NCI-H524 (cell line): ENCODE measurements at places on chromosomes 1 and 21.

DNA sequence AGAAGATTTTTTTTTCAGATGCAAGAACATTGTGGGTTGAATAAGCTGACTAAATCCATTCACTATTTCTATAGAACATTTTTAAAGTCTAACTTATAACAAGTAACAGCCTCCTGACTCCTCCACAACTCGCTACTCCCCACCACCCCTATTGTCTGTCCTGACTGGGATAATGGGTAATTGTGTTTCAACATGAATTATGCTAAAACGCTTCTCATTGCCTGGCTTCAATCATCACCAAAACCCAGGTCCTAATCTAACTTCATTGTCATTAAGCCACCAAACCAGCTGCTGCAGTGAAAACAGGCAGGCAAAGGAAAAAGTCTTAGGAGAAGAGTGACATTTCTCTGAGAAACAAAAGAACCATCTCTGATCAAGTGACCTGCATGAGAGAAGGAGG lies 30.0 kb downstream of the TNR start:
- no peak for DNase-seq

DNA sequence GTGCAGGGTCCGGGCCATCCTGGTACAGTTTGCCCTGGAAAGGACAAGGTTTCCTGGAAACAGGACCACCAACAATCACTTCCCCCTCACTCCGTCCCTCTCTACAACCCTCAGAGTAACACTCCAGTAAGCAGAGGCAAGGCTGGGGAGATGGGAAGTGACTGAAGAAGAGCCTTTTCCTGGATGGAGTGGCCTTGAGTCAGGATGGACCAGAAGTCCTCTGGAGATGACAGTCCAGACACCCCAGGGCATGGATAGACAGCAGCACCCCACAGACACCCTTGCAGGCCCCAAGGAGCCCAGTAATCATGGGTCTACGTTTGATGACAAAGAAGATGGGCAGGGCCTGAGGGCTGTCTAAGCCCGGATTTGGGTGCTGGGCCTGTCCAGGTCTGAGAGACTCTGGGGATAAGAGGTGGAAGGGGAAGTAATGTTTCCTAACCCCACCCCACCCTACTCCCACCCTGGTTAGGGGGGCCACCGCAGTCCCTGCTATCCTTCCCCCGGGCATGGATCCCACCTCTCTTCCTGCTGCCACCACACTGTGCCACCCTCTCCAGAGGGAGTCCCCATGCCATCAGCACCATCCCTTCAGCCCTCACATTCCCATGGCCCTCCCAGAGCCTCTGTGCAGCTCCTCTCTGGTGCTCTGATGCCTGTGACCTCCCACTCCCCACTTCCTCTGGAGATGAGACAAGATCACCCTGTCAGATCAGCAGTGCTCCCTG lies 7.2 kb upstream of the S100A8 start:
- no peak for DNase-seq

DNA sequence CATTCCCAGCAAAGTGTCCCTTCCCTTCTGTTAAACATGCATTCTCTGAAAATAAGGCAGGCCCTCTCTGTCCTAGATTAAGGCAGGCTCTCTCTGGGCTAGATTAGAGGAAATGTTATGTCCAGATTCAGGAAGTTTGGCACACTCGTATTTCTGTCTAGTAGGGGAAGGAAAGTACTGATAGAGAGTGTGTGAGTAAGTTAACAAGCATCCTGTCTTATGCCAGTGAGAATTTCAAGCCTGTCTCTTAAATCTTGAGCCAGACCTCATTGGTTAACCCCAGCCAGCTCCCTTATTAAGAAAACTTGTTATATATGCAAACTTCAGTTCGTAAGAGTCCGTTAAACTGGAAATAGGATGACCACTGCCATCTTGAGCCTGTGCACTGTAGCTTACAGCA lies 31.6 kb downstream of the IGSF5 start:
- no peak for DNase-seq

- no peak for DNase-seq
These were observed 156.9 kb downstream of the EDEM3 start for GRCh38 chr1:184597650-184598357.

DNA sequence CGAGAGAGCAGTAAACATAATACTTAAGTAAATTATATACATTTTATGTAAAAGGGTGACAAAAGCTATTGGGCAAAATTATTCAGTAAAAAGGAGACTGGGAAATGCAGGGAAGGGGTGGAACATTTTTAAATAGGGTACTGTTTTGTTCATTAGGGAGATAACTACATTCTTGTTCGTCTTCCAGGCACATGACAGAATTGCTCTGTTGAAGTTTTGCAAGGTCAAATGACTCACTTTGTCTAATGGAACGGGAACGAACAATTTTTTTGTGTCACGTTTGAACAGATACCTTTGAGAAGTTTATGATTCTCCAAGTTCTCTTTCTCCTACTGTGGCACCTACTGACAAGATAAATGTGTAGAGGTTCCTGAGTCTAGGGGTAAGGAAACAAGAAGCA lies 382.3 kb upstream of the ZRANB2 start:
- DNase-seq, result no peak

DNA sequence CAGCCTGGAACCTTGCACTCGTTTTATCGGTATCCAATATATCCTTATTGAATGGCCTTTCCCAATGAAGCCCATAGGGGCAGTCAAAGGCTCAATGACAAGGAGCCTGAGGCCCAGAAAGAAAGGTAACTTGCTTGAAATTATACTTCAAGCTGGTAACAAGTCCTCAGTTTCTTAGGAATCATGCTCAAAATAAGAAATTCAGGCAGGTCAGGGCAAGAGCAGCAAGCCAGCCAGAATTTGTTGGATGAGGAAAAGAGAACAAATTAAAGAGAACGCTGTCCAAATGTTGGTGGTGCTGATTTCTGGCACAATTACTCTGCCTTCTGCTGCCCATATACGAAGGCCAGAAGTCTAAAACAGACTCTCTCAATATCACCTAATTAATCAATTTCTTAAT lies 77.6 kb downstream of the DDX20 start:
- DNase-seq, result no peak

GRCh38 chr1:6603915-6604558 lies 1.4 kb upstream of the KLHL21 start:
- no peak for DNase-seq

DNA sequence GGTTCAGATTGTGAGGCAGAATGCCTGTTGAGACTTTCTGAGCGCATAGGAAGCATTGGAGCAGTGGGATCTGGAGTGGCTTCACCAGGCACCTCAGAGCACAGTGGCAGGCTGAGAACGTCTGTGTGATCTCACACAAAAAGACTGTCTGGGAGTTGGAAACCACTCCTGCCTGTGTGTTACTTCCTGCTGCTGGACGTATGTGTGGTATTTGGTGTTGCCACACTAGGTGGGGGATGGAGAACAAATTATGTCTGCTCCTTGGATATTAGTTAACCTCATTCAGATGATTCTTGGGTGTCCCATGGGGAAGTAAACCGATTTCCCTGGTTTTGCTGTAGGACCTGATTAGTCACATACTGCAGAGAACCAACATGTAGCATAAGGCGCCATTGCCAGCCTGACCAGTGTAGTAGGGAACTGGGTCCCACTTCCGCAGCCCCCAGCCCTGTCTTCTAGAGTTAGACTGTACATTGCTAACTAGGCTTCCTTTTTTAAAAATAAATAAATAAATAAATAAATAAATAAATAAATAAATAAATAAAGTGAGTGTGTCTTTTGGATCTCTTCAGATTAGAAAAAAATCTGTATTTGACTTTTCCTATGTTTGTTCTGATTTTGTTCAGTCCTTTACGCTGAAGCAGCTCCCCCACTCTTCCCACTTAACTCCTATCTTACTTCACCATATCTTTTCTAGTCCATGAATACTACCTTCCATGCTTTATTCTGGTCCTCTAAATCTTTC lies 26.9 kb downstream of the UCK2 start:
- DNase-seq, result no peak

GRCh38 chr1:3869751-3870301 lies 12.6 kb downstream of the DFFB start:
- no peak for DNase-seq

GRCh38 chr1:160429702-160430535 lies 29.6 kb downstream of the VANGL2 start:
- no peak for DNase-seq

DNA sequence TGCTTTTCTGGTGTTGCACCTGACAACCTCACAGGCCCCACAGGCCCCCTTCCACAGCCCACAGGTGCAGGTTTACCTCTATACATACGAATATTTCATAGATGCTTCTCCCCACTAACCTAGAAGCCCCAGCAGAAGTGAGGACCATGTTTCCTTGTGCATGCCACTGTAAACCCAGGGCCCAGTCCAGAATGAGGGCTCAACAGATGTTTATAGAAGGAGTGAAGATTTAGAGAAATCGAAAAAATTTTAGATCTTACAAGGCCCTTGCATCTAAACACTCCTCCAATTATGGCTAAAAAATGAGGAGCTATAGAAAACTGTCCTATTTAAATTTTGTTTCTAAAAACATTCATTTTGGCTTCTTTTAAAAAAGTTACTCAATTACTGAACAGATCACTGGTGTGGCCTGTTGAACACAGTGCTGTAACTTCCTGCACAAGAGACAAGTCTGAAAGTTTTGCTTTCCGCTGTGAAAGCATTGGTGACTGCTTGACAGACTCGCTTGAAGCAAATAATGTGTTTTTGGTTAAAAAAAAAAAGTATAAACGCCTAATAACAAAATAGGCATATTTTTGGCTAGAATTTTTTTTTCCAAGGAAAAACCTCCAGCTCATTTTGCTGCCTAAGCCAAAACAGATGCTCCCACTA lies 1.2 kb downstream of the ABCB10 start:
- no peak for DNase-seq

DNA sequence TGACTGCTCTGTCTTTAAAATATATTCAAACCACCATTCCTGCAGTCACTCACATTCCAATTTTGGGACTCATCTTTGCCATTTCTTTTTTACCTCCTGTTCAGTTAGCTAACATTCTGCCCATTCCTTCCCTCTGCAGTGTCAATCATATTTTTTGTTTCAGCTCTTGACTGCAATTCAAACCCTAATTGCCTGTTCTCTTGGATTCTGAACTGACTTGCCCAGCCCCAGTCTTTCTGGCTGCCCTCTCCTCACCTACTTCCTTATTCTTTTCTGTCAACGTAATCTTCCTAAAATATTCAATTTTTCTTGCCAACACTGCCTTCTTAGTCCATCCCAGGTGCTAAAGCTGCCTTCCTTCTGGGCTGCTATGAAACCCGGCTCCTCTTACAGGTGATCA lies 6.1 kb downstream of the PRDM2 start:
- no peak for DNase-seq

DNA sequence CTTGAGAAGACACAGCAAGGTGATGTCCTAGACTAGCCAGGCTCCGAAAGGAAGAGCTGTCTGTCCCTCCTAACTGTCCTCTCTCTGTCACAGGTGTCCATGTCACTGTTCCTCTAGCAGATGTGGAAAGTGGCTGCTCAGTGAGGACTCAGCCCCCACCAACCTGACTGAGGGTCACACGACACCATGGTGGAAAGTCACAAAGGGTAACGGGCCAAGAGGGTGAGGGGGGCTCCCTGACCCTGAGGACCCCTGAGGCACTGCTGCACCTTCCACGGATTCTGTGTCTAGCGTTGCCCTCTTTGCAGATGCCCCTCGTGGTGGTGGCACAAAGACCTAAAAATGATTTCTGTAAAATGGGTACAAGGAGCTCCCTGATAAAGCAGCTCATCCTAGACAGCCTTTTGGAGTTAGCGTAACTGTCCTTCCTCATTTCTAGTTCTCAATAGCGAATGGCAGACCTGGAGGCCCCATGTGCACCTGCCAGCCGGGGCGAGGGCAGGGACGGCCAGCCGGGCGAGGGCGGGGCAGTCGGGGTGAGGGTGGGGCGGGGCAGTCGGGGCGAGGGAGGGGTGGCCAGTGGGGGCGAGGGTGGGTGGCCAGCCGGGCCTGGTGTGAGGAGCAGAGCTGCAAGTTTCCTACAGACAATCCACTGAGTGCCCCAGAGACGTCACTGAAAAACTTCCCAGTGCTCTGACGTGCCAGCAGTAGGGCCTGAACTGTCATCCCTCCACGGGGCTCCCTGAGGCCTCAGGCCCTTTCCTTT lies 23.4 kb downstream of the POFUT2 start:
- no peak for DNase-seq

- no peak for DNase-seq
These were observed 52.0 kb upstream of the LYPLAL1 start for GRCh38 chr1:219121679-219122078.

- no peak for DNase-seq
These were observed 17.3 kb downstream of the DISC1 start for GRCh38 chr1:231643935-231644237.

DNA sequence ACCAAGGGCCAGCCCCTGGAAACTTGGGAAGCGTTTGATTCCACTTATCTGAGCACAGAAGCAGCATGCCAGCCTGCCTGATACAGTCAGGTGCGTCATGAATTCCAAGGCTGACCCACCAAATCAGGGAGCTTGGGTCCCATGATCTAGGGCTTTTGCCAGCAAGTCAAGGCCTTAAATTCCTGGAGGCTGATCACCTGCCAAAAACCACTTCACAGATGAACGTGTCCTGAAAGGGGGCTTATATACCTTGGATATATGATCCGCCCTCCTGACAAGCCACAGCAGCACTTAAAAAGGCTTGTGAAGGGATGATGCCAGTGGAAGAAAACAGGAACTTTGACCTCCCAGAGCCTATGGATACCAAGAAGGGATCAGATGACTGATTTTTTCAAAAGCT lies 24.0 kb upstream of the CLIC6 start:
- DNase-seq, result no peak

GRCh38 chr1:204503122-204503912 lies 8.7 kb upstream of the PIK3C2B start:
- DNase-seq, result peak; percentile 82

- DNase-seq, result peak; percentile 62
These were observed 33.9 kb downstream of the SPSB1 start for GRCh38 chr1:9326596-9326995.

- DNase-seq, result no peak
These were observed 47.0 kb upstream of the PALMD start for GRCh38 chr1:99598738-99599411.

DNA sequence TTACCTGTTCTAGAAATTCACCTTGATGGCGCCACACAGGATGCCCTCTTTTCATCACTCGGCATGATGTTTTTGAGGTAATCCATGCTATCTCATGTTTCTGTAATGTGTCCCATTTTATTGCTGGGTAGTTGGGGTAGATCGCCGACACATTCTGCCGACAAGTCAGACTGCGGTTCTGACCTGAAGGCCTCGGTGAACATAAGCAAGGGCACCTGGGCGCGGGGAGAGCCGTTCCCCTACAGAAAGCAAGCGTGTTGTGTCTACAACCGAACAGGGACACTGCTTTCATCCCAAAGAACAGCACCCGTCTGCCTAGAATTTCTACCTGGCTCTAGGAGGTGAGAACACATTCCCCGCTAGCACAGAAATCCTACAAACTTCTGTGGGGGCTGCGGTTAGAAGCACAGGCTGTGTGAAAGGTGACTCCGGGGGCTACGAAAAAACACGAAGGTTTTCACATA lies 149.2 kb downstream of the PPIAL4G start:
- no peak for DNase-seq

DNA sequence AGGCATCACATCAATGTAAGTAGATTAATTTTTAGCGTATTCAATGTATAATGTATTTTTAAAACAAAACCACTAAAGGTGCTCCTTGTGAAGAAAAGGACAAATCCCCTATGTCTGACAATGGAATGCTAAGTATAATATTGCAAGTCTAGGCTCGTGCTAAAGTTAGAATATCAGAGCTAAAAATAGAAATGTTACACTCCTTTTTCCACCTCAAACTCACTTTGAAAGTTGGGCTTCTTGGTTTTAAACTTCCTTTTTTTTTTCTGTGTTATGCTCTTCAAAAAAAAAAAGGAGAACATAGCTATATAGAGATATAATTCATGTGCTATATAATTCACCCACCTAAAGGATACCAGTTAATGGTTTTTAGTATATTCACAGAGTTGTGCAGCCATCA lies 3.6 kb upstream of the SERBP1 start:
- no peak for DNase-seq
